ENCODE measurements at places on chromosomes 13 and 19. TPM values are rescaled to one million over a fixed set of nuclear protein-coding genes. Genes with fewer than 3 reads are reported as not detected.

The PCSK4 gene
- total RNA-seq: 1.6 TPM

The SOHLH2 gene
- total RNA-seq: 0.19 TPM

The SHISA7 gene
- total RNA-seq: not detected

The RYR1 gene
- total RNA-seq: under 0.01 TPM

The TUBA3C gene
- total RNA-seq: not detected

The GRIK5 gene
- total RNA-seq: under 0.01 TPM

The SYDE1 gene
- 25.8 TPM for total RNA-seq

The ZNF223 gene
- 5.2 TPM for total RNA-seq

The RXFP2 gene
- not detected for total RNA-seq

The CYP2S1 gene
- total RNA-seq: 2.0 TPM

The PSG3 gene
- total RNA-seq: not detected

The CGB8 gene
- not detected for total RNA-seq

The LGALS7B gene
- not detected for total RNA-seq

The MAMSTR gene
- 0.38 TPM for total RNA-seq

The ZNF471 gene
- total RNA-seq: 2.7 TPM

The DACT3 gene
- 0.57 TPM for total RNA-seq

The ZNF536 gene
- not detected for total RNA-seq

The PEG3 gene
- 0.33 TPM for total RNA-seq

The RFPL4AL1 gene
- total RNA-seq: not detected

The TMEM161A gene
- total RNA-seq: 14.2 TPM

The KIRREL2 gene
- total RNA-seq: not detected

The SERPINE3 gene
- under 0.01 TPM for total RNA-seq

The MISP3 gene
- 0.33 TPM for total RNA-seq

The GIPR gene
- under 0.01 TPM for total RNA-seq

The GIPC3 gene
- 1.1 TPM for total RNA-seq

The CEACAM3 gene
- total RNA-seq: not detected

The NUFIP1 gene
- 3.0 TPM for total RNA-seq

The ZIC2 gene
- total RNA-seq: under 0.01 TPM

The OLFM2 gene
- total RNA-seq: 0.38 TPM

The SHC2 gene
- 15.4 TPM for total RNA-seq

The SYNGR4 gene
- not detected for total RNA-seq

The ZNF221 gene
- 5.9 TPM for total RNA-seq

The SHISA2 gene
- 0.98 TPM for total RNA-seq

The CLEC4M gene
- total RNA-seq: not detected

The ELAVL1 gene
- total RNA-seq: 54.2 TPM

The ZNF681 gene
- total RNA-seq: 1.3 TPM

The TMEM38A gene
- 3.6 TPM for total RNA-seq

The PLEKHG2 gene
- total RNA-seq: 31.7 TPM

The IZUMO2 gene
- total RNA-seq: not detected

The ZNF763 gene
- 0.33 TPM for total RNA-seq

The TOMM40 gene
- 88.1 TPM for total RNA-seq

The HAUS5 gene
- 8.5 TPM for total RNA-seq

The CD22 gene
- total RNA-seq: 0.19 TPM

The DHRS12 gene
- 5.0 TPM for total RNA-seq

The MKNK2 gene
- total RNA-seq: 82.3 TPM

The PLEKHJ1 gene
- 53.9 TPM for total RNA-seq

The TMPRSS9 gene
- not detected for total RNA-seq

Measured in vein endothelial cell (primary cell).